ENCODE measurements at places on chromosomes 1 and 21.

DNA sequence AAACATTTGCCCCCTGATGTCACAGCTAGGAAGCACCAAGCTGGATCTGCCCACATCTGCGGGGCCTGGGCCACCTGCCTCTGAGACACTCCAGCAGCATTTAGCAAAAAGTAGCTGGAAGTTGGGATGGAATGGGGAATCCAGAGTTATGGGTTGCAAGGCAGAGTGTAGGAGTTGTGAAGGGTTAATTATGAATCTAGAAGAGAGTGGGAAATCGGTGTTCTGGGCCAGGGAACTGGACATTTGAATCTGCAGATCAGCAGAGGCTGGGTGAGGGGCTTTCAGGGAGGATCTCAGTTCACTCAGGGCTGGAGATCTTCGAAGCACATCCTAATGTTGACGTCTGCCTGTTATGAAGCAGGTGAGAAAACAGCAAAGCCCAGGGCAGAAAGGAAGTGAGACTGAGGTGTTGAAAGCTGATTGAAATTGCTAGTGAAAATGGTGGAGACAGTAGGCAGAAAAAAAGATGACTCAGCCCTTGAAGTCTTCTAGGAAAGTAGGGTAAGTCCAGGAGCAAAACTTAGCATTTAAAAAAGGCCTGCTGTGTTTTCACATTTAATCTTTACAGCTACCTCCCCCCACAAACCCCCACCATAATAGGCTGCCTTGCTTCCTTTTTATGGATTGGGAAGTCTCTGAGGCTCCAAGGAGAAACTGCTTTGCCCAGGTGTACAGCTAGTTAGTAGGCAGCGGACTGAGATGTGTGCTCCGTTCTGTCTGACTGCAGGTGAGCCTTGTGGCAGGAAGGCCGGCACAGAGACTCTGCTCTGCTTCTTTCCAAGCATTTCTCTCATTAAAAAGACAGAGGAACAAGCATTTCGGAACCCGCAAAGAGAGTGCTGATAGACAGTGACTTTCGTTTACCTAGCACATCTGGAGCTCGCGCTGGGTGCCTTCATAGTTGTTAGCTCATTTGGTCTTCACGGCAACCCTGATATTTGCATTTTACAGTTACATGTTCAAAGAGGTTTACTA, 7.2 kb downstream of the VANGL1 start:
- DNase-seq, result no peak

GRCh38 chr1:89146721-89147120, 20.8 kb upstream of the GBP2 start:
- no peak for DNase-seq

DNA sequence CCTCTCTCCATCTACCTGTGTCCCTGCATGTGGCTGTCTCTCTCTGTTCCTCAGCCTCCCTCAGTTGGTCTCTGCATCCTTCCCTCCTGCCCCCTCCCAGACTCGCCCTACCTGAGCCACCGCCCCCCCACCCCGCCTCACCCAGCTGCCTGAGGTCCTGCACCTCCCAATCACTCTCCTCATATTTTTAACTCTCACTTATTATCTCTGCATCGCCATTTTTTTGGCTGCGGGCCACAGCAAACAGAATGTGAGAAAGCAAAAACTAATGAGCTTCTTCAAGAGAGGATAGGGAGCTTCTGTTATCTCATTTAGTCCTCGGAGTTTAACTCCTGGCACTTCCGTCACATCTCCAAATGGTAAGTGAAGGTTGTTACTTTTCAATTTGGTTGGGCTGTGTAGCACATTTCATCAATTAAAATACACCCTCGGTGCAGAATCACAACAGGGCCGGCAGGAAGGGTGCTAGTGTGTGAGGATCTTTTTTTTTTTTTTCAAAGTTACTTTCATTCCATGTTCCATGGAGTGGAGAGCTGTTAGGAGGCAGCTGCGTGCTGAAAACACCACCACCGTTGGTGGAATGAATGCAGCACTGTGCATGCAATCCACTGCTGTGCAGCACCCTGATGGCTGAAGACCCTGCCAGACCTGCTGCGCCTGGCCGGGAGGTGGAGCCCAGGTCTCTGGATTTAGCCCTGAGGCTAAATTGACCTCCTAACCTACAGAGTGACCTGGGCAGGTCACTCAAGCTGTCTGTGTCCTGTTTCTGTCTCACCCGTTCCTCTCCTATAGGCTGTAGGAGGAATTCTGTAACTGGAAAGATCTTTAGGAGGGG, 157.2 kb upstream of the NFIA start:
- DNase-seq, result no peak

- no peak for DNase-seq
These were observed 99.1 kb downstream of the NMNAT2 start for GRCh38 chr1:183319051-183319450.

DNA sequence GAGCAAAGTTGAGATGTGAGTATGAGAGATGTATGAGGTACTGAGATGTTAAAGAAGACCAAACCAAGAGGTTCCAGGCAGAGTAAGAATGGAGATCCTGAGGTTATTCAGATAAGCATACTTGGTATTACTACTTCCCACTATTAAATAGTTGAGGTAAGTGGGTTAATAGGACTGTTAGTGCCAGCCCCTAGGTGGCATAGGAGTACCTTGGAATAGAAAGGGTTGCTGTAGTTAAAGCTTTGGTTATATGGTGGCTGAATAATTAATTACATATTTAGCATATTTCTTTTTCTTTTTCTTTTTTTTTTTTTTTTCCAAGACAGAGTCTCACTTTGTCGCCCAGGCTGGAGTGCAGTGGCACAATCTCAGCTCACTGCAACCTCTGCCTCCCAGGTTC, 397.9 kb upstream of the TMPRSS15 start:
- DNase-seq, result no peak

DNA sequence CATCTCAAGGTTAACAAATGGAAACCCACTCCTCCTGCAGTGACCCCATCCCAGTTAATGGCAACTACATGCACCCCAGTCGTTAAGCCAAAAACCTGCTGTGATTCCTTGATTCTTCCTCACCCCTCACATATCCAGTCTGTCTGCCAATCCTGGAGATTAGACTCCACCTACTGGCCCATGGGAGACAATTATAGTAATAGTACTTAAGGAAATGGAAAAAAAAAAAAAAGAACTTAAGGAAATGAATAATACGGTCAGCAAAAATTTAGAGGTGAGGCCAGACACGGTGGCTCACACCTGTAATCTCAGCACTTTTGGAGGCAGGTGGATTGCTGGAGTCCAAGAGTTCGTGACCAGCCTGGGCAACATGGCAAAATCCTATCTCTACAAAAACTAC, 7.0 kb downstream of the NOL9 start:
- DNase-seq, result no peak

DNA sequence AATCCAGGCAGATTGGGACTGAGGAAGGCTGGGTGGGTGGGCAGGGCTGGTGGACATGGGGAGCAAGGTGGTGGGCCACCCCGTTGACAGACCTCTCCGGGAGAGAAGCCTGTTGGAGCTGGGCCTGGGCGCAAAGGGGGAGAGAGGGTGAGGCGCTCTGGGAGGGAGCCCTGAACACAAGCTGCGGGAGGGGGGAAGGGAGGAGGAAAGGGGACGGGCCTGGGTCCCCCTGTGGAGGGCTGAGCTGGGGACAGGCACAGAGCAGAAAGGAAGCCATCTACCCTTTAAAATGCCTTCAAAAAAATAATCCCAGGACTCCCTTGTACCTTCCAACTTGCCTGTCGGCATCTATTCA, 161.8 kb downstream of the PSMG1 start:
- DNase-seq, result no peak

GRCh38 chr1:66300972-66301451, 232.9 kb upstream of the SGIP1 start:
- DNase-seq, result no peak

DNA sequence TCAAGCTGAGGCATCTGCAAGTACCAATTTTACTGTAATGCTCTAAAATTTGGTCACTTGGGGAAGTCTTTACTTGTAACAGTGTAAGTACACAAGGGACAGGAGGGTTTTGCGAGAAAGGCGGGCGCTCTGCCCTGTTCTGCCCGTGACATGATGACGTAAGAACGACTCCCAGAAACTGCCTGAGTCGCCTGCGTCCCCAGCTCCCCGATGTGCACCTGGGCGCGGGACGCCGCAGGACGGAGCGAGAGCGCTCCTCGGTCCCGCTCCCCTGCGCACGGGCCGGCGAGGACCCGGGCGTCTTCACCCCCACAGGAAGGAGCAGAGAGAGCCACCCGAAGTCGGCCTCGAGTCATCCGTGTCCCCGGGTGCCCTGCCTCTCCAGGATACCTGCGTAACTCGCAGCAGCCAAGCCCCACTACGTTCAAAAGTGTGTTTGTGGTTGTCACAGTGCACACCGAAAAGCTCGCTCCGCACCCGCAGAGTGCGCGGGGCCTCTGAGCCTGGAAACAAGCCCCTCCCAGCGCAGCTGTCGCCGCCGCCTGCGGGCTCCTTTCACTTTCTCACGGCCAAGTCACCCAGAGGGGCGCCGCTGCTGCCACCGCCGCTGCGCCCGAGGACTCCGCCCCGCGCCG, 3.3 kb upstream of the ZBTB18 start:
- DNase-seq, result peak; percentile 78

GRCh38 chr1:151146072-151146411, 389 bp downstream of the SEMA6C start:
- DNase-seq, result no peak

GRCh38 chr1:88210103-88210787, 473.8 kb upstream of the PKN2 start:
- no peak for DNase-seq

DNA sequence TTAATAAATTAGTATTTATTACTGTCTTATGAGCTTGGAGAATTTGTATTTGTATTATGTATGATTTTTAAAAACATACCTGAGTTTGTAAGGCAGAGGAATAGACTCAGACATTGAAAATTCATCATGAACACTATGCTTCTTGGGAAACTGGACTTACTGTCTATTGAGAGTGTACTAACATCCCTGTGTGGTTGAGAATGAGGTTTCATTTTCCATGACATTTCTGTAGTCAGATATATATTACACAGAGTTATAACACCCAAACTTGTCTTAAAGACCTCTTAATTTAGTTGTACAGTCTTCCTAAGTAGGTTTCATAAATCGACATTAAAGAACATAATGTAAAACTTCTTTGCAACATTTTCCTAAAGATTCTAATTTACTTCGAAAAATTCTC, 30.0 kb downstream of the PPP2R5A start:
- DNase-seq, result no peak

GRCh38 chr1:26015358-26015757, 6.2 kb upstream of the EXTL1 start:
- DNase-seq, result peak; percentile 97

DNA sequence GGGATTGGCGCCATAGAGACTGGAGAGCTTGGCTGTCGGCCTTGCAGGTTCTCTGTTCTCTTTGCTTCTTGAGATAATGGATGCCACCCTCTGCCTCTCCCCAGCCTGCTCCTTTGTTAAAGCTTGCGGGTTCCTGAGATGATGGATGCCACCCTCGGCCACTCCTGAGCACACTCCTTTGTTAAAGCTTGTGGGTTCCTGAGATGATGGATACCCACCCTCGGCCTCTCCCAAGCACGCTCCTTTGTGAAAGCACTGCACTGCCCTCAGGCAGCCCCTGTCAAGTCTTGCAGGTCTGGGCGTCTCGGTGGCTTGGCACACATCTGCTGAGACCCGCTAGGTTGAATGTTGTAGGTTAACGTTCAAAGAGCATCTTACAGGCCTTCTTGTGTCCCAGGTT, 76.5 kb downstream of the SCCPDH start:
- no peak for DNase-seq

DNA sequence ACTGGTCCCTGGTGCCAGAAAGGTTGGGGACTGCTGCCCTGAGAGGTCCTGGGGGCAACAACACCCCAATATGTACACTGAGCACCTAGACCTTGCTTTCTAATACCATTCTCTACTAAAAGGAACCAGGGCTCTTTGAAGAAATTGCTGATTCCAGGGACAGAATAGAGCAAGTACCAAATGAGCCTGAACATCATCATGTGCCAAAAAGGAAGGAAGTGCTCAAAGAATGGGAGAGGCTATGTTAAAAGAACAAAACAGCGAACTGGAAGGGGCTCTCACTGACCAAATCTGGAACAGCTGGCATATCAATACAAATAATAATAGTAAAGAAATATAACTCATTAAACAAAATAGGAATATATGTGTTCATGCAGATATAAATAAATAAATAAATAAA, 50.8 kb downstream of the PIK3R3 start:
- no peak for DNase-seq

DNA sequence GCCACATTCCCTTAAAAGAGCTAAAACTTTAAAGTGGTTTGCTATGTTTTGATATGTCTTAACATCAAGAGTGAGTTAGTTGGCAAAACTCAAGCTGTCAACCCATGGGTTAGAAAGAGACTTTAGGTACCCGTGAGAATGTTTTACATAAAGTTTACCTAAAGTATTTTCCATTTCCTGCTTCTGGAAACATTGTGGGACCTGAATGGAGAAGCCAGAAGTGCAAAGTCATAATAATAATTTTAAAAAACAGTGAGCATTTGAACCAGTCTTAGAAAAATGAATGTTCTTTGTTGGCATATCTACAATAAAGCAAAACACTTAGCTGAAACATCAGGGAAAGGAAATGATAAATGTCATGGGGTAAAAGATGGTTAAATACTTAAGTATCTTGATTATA, 34.8 kb downstream of the LRRC8C start:
- DNase-seq, result no peak

GRCh38 chr1:227092069-227092468, 152.0 kb downstream of the COQ8A start:
- DNase-seq, result no peak

DNA sequence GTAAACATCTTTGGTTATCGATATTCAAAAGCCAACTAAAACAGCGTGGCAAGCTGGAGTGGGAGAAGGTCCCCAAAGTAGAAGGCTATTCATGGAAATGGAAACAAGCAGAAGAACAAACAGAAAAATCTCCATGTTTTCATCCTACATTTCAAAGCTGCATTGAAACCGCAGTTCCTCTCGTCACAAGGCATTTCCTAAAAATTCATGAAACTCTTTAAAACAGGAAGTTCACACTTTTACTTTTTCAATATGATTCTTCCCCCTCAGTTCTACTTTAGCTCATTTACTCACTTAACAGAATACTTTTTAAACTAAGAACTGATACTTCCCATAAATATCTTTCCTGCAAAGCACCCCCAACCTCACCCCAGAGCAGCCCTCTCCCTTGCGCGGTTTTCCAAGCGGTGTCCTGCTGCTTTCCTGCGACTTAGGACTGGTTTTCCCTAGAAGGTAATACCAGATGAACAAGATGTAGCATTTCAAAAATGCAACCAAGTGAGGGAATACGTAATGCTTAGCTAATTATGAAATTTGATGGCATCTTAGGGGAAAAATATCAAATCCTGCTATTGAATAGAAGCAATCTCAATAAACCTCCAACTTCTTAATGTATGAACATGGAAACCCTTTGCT, 228.3 kb upstream of the PKN2 start:
- DNase-seq, result no peak

DNA sequence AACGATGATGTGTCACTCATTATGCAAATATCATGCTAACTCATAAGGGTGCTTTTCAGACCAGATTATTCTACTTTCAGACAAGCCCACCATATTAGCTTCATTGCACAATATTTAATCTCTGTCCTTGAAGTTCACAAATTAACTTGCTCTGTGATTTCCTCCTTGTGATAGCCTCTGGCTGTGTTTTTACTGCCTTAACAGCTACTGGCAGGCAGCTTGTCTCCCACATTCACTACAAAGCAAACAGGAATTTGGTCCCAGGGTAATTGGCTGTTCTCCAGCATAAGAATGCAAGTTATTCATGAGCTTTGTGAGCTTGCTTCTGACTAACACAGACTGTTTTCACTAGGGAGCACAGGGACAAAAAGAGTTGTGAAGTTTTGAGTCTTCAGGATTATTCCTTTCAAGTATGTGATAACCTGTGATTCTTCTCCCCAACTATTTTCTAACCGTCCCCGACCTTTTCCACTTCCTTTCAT, 87.9 kb upstream of the HMCN1 start:
- DNase-seq, result no peak

Data from HL-60 (cell line).